ENCODE measurements at places on chromosomes 7 and 10.
A peak's percentile ranks its signal among the peaks of the same experiment; 100 is the strongest.

GRCh38 chr10:23530079-23530478 lies 91.2 kb downstream of the OTUD1 start:
- no peak for DNase-seq

- DNase-seq = no peak
Observed at GRCh38 chr7:25122373-25122772, 2.7 kb downstream of the CYCS start.

DNA sequence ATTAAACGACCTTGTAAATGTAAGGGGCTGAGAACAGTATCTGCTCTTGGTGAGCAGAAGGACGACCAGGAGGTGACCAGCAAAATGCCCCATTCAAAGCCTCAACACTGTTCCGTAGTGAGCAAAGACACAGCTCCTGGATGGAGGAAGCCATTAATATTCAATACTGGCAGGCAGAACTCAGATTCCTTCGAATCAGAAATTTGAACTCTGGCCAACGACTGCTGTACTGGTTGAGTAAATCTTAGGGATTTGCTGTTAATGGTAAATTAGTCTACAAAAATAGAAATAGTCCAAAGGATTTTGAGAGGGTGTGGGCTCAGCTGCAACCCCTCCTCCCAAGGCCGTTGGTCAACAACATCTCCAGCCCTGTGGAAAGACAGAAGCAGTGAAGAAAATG lies 130.5 kb upstream of the PFKP start:
- no peak for DNase-seq

GRCh38 chr7:73447121-73447733 lies 13.6 kb downstream of the FZD9 start:
- DNase-seq = no peak

- DNase-seq = no peak
Observed at GRCh38 chr7:90580051-90580450, 16.1 kb upstream of the CDK14 start.

DNA sequence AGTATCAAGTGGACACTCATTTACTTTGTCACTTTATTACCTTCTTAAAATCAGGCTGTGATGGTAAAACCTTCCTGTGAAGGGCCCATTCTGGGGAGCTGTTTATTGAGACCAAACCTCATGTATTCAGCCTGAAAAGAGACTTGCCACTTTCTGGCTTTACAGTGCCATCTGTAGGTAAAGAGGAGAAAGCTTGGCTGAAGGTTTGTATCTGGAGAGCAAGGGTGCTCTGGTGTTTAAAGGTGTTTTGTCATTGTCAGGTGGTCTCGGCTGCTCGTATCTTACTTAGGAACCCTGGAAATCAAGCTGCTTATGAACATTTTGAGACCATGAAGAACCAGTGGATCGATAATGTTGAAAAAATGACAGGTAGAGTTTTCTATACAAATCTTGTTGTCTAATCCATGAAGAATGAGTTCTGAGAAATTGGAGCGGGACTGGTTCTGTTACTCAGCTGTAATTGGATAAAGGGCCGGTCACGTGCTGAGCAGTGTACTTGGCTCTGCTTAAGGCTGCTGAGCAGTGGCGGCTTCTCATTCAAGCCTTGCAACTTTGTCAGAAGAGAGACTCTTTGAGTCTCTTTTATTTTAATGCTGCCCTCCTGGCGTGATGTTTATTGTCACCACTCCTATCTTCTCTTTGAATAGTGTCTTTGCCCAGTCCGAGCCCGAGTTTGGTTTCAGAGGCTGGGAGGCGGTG lies 46.9 kb downstream of the AP3M1 start:
- DNase-seq = peak; percentile 30

DNA sequence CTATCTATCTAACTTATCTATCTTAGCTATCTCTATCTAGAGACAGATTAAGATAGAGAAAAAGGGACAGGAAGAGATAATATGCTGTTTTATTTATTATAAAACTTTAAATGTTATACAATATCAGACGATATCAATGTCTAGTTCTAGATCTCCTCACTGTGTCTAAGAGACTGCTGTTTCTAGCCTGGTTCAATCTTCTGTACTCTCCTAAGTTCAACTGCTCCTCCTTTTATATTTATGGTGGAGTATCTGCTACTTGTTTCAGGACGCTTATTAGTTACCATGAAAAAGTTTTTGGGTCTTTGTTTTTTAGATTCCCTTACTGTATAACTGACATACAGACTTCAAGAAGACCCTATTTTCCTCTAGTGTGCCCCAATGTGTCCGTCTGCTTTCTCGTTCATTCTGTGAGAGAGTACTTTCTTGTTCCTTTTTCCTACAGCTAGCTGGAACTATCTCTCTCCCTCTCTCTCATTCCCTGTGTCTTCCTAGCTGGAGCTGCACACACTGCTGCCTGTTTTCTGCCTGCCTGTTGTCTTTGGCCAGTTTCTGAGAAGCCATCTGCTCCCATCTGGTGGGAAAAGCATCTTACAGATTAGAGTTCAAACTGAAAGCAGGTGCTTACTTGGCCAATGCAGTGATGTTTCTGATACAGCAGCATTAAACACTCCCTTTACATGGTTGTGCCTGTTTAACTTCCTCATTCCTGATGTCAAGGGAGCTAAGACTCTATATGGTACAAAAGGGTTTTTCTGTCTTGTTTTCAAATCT lies 49.4 kb upstream of the ARL4A start:
- peak; percentile 57 for DNase-seq

- no peak for DNase-seq
Observed at GRCh38 chr7:767941-768731, 41.1 kb upstream of the PRKAR1B start.

DNA sequence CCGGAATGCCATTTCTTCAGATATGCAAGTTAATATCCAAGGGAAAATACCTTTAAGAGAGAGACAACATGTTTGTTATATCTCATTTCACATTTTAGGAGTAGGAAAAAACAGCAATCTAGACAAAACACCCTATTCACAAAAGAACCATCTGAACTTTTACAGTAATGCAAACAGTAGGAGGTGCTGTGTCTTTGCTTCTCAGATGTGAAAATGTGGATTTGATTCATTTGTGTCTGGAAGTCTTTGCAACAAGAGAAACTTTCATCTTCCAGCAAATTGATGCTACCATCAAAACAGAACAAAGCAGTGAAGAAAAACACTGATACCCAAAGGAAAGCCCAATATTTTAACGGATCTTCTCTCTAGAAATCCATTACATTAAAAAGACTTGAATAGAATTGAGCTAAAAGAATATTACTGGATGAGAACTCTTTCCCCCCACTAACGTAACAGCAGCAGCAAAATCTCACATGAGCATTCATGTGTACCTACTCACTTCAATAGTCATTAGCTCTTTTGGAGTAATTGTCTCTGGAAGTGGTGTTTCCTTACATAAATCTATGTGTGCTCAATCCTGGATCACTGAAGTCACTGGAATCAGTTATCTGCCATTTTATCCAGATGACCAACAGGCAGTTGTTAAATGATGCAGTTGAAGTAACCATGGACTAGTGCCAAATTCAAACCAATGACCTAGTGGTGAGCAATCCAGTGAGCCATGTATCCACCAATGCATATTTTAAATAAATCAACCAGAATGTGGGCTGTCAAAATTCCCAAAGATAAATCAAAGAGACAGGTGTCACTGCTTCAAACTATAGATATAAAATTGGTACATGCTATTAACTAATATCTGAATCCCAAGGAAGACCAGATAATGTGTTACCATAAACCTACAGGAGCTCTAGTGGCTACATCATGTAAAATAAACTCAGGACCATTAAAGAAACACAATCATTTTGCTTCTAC lies 1.8 kb downstream of the SEMA3C start:
- no peak for DNase-seq

DNA sequence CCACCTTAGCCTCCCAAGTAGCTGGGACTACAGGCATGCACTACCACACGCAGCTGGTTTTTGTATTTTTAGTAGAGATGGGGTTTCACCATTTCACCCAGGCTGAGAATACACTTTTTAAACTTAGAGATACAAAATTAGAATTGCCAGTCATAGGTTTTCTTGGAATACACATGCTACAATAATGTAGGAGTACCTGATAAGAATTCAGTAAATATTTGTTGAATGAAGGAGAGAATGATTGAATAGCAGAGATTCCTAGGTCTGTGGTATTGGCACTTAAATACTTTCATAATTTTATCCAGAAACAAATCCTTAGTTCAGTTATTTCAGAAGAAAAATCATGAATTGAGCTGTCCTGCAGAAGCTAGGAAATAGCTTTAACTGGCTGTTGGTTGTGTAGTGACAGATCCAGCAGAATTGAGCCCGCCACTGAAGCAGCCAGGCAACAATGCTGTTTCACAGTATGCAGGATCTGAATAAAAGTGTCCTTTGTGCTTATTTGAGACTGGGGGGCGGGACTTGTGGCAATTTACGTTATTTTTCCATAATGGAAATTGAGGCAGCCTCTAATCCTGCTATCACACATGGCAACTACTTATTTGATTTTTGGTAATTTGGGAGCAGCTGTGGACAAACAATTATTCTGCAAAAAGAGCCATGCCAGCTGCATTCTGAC lies 31.5 kb downstream of the NRF1 start:
- DNase-seq = no peak

GRCh38 chr10:100776671-100777070 lies 31.3 kb downstream of the PAX2 start:
- no peak for DNase-seq

- no peak for DNase-seq
Observed at GRCh38 chr10:112231602-112232400, 48.2 kb upstream of the GPAM start.

GRCh38 chr10:113843972-113844485 lies 9.9 kb downstream of the DCLRE1A start:
- no peak for DNase-seq

GRCh38 chr10:100996678-100997359 lies 2.8 kb upstream of the LZTS2 start:
- DNase-seq = peak; percentile 63

GRCh38 chr7:133796782-133797745 lies 330.1 kb upstream of the LRGUK start:
- peak; percentile 71 for DNase-seq

DNA sequence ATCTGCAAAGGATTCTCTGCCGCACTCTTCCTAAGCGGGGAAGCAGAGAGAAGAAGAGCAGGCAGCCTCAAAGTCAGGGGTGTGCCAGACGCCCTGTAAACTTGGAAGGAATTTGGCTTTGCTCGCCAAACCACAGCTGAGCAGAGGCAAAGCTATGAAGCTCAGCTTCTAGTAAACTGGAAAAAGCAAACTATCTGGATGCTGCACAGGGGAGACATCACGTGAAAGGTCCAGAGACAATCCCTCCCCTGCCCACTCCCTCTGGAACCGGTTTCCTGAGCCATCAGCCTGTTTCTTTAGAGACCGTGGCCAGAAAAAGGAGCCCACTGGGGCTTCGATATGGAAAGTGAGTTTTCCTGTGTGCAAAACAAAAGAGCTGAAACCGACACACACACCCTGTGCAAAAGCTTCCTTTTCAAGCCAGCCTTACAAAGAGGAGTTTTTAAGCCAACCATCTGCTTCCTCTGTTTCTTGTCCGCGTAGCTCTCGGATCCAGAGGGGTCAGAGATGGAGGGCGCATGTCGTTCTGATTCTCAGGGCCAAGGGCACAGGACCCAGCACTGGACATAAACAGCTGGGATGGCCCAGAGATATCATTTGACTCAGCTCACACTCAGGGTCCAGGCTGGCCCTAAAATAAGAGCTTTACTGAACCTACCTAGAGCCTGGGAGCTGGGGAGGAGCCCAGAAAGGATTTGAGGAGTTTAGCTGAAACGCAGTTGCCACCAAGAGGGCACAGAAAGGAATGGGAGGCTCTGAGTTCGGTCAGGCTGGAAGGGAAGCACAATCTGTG lies 58.2 kb upstream of the DNAAF5 start:
- DNase-seq = no peak

GRCh38 chr10:116143673-116144222 lies 129.3 kb downstream of the GFRA1 start:
- no peak for DNase-seq

- DNase-seq = no peak
Observed at GRCh38 chr7:131879424-131879823, 323.0 kb upstream of the PODXL start.

DNA sequence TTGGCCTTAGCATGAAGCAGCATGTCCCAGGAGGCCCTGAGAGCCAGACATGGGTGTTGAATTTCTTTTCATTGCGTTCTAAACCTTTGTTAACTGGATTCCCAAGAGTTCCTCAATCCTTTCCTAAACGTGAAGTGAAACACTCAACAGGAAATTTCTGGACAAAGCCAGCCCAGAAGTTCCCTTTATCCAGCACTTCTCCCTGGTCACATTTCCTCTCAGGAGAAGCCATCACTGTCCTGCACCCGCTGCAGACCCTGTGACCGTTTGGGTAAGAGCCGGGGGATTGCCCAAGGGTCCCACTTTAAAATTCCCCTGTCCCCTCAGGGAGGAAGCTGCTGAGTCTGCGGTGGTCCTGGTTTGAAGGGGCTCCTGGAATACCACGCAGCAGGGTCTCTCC lies 88.0 kb upstream of the ZPBP start:
- DNase-seq = no peak

GRCh38 chr7:77940647-77941046 lies 142.1 kb downstream of the PHTF2 start:
- peak; percentile 43 for DNase-seq

DNA sequence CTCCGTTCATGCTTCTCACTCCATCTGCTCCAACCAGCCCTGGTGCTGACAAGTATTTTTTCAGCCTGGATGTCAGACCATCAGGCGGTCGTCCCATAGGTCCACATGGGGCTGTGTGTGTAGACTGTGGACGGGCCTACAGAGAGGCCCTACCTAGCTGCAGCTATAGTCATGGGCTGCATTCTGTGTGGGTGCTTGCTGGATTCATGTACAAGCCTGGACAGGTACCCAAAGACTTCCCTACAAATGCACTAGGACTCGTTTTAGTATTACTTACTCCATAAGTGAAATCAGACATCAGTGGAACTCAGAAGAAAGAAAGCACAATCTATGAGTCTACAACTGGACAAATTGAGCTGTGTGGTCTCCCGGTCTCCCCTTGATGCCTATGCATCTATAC lies 146.8 kb downstream of the PKD1L1 start:
- no peak for DNase-seq

GRCh38 chr7:143901332-143901667 lies 676 bp downstream of the TCAF1 start:
- DNase-seq = no peak

DNA sequence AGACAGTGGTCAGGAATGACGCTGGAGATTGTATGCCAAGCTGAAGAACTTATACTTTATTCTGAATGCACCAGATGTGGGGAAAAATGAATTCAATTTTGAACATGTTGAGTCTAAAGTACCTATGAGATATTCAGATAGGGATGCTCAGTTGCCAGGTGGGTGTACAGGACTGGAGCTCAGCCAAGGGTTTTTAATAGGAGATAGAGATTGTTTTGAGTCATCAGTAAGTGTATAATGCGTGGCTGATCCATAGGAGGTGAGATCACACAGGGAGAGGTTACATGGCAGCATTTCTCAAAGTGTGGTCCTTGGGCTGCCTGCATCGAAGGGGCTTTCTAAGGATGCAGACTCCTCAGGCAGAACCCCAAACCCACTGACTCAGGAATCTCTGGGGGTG lies 6.8 kb upstream of the HIPK2 start:
- DNase-seq = no peak

- DNase-seq = no peak
Observed at GRCh38 chr7:107803009-107803610, at the start of gene SLC26A3. TSS of gene SLC26A3 (minus strand) at chr7:107803223. CDS start at chr7:107794509, 8,714 bp downstream.

Measured in D341Med (cell line).